ENCODE measurements at places on chromosomes 3 and 15.

GRCh38 chr15:40034186-40034946 is 4.6 kb downstream of the SRP14 start:
- no peak for DNase-seq

DNA sequence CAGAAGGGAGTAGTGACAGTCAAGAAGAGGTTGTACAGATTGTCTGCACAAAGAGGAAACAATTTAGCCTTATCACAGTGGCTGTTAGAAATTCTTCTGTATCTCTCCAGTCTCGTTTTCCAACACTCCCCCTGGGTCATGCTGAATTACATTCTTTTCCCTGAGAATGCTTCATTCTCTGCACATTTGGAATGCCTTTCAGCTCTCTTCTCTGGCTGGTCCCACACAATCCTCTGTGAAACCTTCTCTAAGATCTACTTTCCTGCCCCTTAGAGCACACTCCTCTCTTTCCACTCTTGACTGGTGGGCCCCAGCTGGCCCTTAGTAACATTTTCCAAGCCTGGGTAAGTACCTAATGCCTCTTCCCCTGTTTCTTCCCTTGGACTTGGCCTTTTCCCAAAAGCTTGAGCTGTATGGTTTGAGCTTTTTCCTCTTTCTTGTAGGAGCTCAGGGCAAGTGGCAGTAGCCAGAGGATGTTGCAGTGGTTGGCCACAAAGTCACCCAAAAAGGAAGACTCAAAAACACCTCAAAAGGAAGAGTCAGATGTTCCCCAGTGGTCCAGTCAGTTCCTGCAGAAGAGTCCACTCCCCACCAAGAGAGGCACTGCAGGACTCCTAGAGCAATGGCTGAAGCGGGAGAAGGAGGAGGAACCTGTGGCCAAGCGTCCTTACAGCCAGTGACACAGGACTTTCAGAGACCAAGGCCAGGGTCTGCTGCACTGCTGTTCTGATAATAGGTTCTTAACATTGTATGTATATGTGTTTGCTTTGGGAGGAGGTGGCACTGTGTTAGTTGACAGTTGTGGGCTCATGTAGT is 25.7 kb downstream of the HMCES start:
- DNase-seq, result no peak

DNA sequence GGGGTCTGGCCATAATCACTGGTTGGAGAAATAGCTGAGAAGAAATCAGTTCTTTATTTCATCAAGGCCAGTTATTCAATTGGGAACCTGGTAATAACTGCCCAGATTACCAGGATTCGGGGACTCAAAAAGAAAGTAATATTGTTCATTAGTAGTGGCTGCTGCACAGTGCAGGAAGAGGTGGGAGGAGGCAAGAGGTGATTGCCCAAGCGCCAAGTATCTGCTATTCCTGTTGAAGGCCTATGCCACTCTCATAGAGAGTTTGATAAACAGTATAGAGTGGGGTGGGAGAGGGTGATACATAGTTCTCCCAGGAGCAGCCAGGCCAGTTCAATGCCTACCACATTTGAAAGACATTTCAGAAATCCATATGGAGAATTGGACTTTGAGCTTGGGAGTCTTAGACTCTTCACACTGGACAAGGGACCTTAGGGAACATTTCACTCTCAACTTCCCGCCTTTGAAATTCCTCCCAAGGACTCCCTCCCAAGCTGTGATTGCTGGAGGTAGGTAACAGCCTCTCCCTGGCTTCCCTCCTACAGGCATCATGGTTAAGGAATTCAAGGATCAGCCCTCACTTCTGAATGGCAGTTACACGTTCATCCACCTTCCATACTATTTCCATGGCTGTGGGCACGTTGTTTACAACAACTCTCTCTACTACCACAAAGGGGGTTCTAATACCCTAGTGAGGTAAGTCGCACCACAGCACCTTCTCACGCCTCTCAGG is 59.8 kb downstream of the GLDN start:
- no peak for DNase-seq

- DNase-seq, result no peak
Observed at GRCh38 chr3:166759736-166760513, 620.2 kb downstream of the ZBBX start.

DNA sequence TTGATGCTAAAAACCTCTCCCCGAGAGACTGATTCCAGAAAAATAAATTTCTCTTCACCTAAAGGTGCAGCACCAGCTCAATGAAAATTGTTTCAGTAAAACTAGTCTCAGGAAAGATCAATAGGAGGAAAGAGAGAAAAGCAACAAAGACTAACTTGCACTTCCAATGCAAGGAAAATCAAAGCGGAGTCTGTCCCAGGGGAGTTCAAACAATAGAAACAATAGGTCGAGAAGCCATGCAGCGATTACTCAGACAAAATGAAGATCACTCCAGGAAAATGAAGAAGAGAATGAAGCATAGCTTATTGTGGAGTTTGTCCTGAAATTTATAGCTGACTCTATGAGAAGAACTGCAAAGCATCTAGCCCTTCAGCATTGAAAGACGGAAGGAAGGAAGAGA is 105.1 kb upstream of the FRMD4B start:
- no peak for DNase-seq

- no peak for DNase-seq
Observed at GRCh38 chr15:43489191-43489590, 3.8 kb downstream of the TP53BP1 start.

GRCh38 chr3:106588739-106589138 is 719.9 kb upstream of the CBLB start:
- DNase-seq, result no peak

GRCh38 chr15:83973816-83974215 is 261.8 kb upstream of the GOLGA6L4 start:
- DNase-seq, result no peak

DNA sequence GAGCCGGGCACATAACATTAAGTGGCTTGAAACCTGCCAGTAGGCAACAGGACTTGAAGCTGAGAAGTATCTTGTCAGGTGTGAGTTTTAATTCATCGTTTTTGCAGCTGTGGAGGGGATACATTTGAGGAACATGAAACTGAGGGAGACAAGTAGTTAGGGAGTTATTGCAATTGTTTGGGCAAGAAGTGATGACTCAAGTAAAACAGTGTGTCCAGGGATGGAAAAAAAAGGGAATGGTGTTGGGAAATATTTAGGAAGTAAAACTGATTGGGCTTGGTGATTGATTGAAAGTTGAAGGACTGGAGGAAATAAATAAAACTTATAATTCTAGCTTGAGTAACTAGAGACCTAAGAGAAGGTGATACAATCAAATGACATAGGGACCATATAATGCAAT is 85.5 kb downstream of the NCEH1 start:
- DNase-seq, result no peak
